ENCODE measurements at places on chromosomes 6 and 20.
A peak's percentile ranks its signal among the peaks of the same experiment; 100 is the strongest.

DNA sequence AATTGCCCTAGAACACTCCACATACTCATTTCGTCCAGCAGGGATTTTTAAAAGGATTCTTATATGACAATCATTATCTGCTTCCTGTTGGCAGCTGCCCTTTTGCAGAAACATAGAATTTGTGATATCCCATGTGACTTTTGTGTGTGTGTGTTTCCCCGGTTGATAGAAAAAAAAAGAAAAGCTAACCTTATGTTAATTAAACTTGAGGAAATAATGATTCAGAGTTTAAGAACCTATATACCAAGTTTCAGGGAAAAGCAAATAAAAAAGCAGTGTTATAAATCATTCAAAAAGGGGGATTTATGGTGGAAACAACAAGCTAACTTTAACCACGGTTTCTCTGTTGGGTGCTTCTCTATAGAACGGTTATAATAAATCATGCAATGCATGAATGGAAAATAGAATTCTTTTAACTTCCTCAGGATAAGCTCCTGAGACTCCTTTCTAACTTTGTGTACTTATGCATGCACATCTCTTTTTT lies 826.9 kb upstream of the EYS start:
- ATAC-seq: no peak

- no peak for ATAC-seq
Measured at GRCh38 chr6:43968110-43968965, 158.9 kb downstream of the MRPL14 start.

DNA sequence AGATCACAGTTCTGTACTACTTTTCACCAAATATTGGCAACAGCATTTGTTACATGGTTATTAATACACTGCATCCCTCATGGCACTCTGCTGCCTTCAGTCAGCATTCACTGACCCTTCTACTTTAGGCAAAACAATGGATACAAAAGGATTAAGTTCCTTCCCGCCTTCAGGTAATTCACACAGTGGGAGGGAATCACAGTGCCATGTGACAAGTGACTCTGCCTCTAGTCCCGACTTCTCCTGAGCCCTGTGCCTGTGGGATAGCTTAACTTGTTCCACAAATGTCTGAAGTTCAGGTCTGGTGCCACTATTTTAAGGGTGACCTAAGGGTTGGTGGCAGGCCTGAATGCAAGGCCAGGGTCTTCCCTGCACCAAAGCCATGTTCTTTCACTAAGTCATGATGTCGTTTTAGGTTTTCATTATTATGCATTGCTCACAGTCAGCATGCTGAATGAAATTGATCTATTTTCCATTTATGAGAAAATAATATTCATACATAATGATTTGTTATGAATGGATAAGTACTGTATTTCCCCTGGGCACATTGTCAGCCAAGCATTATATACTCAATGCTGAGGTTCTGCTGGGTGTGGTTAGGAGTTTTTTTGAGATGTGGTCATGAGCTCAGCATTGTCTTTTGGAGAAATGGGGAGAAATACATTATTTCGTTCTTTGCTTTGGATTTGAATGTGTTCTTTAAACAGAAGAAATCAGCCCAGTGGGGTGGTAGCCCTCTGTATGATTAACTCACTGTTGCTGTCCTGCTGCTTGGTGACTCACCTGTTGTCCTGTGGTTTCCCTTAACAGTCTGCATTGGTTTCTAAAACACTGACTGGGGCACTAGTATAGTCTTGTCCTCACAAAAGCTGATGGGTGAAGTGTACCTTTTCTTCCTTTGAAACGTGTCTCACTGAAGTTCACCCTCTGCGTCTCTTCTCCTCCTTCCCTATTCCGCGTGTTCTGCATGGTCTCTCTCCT lies 66.4 kb downstream of the AFDN start:
- peak; percentile 49 for ATAC-seq

DNA sequence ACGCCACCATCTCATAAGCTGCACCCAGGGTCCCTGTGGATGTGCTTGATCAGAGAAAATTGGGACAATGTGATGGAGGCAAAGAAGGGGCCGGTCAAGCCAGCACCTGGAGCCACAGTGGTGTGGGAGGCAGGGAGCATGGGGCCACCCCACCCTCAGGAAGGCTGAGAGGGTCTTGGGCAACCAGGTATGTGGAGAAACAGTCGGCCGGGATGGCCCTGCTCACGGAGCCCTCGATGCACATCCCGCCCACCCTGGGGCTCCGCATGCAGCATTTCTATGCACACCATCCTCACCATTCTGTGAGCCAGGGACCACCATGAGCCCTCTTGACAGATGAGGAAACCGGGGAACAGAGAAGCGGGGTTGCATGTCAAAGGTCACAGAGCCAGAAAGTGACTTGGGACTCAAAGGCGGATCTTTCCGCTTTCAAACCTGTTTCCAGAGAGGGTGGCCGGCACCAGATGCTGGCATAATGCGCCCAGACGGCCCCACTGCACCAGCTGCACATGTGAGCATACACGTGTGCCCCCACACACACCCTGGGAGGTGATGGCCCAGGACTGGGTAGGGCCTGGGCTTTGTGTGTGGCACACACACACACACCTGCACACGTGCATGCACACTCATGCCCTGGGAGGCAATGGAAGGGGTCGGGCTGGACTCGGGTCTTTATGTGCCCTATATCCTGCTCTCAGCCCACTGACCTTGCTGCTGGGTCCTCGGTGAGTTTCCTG lies 398.5 kb downstream of the TAF4 start:
- ATAC-seq: no peak

DNA sequence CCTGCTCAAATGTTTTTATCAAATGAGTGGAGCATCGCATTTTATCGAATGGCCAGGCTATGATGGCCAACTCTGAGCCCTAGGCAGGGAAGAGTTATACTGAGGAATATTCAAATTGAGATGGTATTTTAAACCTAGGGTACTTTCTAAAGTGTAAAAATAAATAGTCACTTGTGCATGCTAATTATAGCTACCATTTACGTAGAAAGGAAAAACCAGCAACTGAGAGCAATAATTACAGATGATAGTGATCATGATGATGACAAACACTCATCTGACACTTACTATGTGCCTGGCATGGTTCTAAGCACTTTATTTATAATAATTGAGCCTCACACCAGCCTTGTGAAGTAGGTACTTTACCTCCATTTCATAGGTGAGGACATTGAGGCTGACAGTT lies 455.7 kb downstream of the CD83 start:
- ATAC-seq: no peak

- no peak for ATAC-seq
Measured at GRCh38 chr20:53262365-53262764, 290.2 kb downstream of the TSHZ2 start.

- no peak for ATAC-seq
Measured at GRCh38 chr6:156402227-156402626, 375.0 kb upstream of the ARID1B start.

DNA sequence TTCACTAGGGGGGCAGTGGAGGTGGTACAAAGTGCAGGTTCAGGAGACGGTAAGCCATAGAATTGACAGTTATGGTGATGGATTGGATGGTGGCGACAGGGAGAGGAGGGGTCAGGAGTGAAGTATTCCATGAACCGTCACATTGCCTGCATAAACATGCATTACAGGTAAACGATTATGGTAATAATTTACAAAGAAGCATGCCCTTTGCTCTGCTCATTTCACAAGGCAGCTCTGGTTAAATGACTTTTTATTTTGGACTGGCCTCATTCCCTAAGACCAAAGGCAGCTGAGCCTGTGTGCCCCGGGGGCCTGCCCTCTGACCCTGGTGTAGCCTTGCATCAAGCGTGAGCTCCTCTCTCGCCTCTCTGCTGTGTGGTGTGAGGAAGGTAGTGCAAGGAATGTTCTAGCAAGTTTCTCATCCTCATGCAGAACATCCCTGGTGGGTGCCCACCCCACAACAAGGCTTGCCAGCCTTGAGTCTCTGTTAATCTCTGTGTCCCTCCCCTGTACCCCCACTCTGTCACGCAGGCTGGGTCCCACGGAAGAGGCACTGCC lies 59.0 kb downstream of the PPP1R14C start:
- no peak for ATAC-seq

DNA sequence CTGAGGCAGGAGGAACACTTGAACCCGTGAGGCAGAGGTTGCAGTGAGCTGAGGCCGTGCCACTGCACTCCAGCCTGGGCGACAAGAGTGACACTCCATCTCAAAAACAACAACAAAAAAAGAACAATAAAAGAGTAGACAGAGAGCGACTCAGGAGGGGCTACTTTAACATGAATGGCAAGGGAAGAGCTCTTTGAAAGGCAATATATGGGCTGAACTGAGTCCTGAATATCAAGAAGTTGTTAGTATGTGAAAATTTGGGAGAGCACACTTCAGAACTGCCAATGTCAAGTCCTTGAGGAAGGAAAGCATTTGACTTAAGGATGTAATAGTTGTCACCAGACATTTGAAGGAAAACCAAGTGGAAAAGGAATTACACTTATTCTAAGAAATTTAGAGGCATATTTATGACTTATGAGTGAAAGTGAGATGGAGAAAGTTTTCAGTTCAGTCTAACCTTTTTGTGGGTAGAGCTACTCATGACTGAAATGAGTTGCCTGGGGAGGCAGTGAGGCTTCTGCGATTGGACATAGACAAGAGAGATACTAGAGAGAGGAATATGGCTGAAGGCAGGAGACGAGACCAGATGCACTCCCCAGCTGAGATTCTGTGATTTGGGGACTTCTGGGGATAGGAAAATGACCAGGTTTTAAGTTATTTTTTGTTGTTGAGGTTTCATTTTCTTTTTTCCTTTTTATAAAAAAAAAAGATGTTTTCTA lies 48.6 kb upstream of the SLC16A10 start:
- peak; percentile 55 for ATAC-seq

- no peak for ATAC-seq
Measured at GRCh38 chr6:52610745-52611355, 34.0 kb upstream of the TRAM2 start.

DNA sequence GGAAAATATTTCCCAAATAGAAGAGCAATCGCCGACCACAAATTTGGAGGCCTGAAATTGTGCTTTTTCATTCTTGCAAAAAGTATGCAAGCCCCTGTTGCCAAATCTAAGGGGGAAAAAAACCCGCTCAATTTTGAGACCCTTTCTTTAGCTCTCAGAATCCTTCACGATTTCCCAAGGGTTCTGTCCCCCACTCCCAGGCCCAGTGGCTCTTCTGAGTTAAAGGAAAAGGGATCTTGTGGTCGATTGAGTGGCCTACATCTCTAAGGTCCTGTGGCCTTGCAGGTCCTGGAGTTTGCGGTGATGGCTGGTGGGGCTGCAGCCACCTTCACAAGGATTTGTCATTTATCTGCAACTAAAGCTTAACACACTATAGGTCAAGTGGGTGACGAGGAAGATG lies 1.8 kb downstream of the PAX1 start:
- ATAC-seq: no peak

- no peak for ATAC-seq
Measured at GRCh38 chr6:150719831-150720230, 120.1 kb downstream of the PLEKHG1 start.

DNA sequence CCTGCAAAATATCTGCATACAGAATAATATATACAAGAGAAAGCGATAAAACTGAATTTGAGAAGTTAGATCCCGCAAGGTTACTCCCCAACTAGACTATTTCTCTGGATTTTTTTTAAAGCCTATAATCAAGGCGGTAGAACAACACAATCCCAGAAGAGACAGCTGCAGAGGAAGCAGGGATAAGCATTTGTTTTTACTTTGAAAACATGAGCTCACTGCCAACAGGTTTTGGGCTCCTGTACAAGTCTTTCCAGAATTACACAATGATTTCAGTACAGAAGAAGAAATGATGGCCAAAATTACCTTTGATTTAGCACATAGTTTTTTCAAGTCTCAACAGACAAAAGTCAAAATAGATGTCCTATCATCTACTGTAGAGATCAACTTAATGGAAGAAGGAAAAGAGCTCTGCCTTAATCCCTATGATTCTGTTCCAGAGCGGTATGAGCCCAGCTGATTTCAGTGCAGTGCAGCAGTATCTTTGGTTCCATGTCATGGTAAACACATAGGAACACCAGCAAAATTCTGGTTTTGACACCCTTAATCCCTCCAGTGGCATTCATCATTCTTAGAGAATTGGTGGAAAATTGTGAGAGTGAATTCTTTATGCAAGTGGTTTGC lies 304.3 kb downstream of the HDGFL1 start:
- no peak for ATAC-seq

DNA sequence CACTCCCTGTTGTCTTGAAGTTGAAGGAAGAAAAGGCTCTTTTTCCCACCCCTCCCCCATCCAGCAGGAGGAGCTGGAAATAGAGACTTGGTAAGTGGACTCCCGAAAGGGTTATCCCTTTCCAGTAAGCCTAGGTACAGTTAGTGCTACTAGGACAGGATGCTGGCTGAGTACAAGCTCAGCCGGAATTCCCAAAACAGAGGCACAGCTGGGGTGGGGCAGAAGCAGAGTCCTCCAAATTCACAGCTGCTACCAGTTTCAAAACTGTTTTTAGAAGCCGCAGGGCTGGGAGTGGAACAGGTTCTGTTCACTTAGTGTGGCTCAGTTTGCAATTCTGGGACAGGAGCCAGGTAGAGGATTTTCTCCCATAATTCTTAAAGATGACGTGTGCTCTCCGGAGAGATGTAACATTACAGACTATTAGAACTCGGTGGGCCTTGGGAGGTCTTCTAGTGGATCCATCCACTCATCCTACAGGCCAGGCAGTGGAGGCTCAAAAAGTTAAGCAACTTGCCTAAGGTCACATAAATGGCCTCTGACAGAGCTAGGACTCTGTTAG lies 19.0 kb upstream of the UTRN start:
- ATAC-seq: no peak
